B cell (primary cell): ENCODE measurements at places on chromosomes 7 and 10.
A peak's percentile ranks its signal among the peaks of the same experiment; 100 is the strongest.

DNA sequence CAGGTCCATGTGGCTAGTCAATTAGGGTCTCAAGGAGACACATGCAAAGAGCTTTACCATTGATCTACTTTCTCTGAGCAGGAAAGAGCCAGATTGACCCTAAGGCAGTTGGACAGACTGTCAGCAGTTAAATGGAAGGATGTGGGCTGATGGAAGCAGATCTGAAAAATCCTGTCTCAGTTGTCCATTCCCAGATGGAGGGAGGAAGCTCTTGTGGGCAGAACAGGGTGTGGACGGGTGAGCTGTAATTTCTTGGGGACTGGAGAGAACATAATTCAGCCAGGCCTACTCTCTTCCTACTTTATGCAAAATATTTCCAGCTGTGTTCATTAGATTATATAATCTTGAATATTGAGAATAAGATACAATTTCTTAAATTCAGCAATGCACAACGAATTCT, 163.6 kb downstream of the GNAT3 start:
- DNase-seq: no peak

GRCh38 chr10:116769791-116770190, 27.4 kb upstream of the HSPA12A start:
- no peak for DNase-seq

- DNase-seq: peak; percentile 75
Observed at GRCh38 chr7:151351967-151352366, 10.4 kb downstream of the NUB1 start.

DNA sequence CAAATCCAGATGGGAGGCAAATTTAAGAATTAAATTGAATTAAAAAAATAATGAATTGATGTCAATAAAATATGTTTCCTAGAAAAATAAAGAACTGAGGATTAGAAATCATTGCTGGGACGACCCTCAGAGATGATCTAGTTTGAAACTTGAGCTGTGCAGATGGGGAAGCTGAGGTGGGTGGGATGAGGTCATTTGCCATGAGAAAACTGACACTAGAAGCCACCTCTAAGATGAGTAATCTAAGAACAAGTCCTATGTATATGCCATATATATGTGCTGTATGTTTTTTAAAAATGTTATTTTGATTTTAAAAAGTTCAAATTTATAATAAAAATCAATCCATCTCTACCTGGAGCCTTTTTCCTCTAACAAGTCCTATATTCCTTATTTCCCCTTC, 135.7 kb downstream of the RSU1 start:
- DNase-seq: no peak

DNA sequence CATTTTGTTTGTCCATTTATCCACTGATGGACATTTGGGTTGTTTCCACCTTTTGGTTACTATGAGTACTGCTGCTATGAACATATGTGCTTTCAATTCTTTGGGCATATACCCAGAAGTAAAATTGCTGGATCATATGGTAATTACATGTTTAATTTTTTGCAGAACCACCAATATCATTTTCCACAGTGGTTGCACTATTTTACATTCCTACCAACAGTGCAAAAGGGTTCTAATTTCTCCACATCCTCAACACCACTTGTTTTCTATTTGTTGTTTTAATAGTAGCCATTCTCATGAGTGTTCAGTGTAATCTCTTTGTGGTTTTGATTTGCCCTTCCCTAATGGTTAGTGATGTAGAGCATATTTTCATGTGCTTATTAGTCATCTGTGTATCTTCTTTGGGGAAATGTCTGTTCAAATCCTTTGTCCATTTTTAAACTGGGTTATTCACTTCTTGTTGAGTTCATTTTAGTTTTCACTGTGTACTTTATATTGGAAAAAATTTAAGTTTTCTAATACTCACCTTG, 101.9 kb downstream of the HIBADH start:
- DNase-seq: no peak

- no peak for DNase-seq
Observed at GRCh38 chr7:80312139-80312661, 177.6 kb downstream of the GNAI1 start.

DNA sequence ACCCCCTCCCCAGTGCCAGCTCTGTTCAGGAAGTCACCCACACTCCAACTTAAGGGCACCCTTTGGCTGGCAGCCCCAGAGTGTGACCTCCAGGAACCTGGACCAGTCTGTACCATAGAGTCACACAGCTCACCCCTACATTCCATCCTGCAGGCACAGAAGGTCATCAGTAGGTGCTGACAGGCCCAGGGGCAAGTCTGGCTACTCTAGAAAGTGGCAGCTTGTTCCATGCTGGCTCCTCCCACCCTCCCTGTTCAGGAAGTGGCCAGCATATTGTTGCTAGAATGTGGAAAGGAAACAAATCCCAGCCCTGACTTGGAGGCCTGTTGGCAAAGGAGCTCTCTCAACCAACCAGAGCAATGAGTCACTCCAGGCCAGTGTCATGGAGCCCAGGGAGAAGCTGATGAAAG, 3.2 kb upstream of the NCOA4 start:
- DNase-seq: no peak

- no peak for DNase-seq
Observed at GRCh38 chr7:107696330-107696946, 35.8 kb downstream of the SLC26A4 start.

DNA sequence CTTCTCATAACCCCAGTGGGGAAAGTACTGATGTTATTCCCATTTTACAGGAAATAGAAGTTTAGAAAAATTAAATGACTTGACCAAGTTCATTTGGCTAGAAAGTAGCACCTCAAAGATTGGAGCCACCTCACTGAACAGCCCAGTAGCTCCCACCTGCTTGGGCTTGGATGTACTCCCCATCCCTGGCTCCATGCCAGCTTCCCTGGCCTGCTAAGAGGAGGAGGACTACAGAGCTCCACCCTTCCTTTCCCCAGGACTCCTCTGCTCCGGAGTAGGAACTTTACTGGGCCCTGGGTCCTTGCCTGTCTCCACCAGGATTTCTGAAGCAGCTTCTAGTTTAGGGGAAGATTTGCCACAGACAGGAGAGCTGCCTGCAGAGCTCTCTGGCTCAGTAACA, 3.1 kb downstream of the HPS6 start:
- no peak for DNase-seq

DNA sequence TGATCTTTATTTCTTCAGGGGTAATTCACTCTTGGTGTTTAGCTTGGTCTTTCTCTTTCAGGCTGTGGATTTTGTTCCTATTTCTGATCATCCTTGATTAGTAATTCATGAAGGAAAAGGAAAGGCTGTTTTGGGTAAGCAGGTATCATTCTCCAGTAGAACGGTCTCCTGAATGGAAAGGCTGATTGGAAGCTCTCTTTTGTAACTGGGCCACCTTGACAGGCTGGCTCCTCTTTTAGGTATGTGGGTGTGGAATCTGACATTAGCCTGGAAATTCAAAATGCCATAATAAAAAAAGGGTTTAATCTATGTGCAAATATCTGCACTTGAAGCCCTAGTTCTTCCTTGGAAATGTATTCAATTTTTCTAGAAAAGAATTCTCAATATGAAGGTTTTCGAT, 18.9 kb downstream of the TAS2R39 start:
- no peak for DNase-seq

DNA sequence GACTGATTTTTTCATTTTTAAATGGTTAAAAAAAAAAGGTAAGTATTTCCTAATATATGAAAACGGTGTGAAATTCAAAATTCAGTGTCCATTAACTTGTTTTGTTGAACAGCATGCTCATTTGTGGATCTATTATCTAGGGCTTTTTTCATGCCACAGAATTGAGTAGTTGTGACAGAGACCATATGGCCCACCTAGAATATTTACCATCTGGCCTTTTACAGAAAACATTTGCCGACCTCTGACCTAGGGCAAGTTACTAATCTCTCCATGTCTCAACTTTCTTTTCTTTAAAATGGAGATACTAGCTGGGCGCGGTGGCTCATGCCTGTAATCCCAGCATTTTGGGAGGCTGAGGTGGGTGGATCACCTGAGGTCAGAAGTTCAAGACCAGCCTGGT, 41.3 kb downstream of the GRK5 start:
- no peak for DNase-seq

GRCh38 chr7:97270280-97270679, 152.8 kb downstream of the SDHAF3 start:
- DNase-seq: no peak

GRCh38 chr7:21044384-21044783, 257.7 kb upstream of the SP8 start:
- no peak for DNase-seq

- no peak for DNase-seq
Observed at GRCh38 chr10:3363311-3364045, 190.9 kb upstream of the PITRM1 start.

DNA sequence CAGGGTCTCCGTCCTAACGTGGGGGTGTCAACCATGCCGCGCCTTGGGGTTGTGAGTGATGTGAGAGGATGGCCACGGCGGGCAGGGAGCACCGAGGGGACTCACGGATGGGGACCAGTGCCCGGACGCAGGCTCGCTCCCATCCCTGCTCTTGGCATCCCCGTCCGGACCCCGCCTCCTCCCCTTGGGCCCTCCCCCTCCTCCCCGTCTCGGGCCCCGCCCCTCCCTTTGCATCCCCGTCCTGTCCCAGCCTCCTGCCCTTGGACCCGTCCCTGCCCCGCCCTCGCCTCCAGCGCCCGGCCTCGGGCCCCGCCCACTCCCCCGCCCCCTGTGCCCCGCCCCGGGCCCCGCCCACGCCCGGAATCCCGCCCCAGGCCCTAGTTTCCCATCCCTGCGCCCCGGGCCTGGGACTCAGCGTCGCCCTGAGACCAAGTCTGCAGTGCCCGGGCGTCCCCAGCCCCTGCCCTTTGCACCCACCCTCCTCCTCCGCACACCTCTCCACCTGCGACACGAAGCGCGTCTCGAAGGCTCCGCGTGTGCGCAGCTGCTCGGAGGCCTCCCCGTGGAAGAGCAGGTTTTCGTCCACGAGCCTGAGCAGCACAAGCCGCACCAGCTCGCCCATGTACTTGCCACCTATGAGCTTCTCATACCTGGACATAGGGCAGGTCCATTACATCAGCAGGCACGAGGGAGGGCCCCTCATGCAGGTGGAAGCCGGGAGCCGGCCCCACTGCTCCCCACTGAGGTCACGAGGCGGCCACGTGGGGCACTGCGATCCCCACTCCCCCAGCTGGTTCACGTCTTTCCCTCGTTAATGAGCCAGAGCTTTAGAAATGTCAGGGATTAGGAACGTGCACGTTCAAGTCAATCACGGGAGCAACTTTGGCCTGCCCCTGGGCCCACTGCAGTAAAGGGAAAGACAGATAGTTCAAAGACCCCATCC, 5.1 kb upstream of the MYL7 start:
- peak; percentile 64 for DNase-seq
